Brain pericyte (primary cell): ENCODE measurements at places on chromosomes 13 and 19.

DNA sequence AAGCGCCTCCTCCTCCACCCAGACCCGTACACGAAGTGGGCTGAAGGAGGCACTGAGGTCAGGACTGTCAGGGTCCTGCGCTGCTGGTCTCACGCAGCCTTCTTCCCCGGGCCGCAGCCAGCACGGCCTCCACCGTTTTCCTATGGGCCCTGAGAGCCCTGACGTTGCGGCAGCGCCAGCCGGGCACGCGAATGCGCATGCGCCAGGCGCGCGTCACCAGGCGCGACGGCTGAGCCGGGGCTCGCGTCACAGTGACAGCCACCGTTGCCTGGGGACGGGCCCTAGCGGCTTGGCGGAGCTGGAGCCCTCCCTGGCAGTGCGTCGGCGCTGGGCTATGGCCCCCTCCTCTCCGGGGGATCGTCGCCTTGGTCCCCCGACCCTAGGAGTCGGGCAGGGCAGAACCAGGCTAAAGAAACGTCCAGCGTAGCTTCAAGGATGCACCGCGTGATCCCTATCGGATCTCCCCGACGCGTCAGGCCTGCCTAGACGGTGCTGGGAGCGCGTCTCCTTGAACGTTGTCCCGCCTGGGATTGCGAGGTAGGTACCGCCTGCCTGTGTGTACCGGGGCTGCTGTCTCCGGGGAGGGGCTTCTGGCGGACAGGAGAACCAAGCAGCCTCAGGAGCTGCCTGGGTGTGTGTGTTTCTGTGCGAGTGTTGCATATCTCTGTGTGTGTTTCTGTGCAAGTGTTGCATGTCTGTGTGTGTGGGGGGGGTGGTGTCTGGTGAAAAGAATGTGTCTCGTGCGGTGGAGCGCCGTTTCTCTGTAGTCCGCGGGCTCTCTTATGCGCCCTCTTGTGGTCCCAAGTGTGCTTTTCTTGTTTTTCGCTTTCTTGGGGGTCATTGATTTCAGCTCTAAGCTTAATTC, 43.2 kb downstream of the ZNF571 start:
- no peak for DNase-seq

GRCh38 chr19:34306824-34307223, 52.5 kb downstream of the GARRE1 start:
- DNase-seq, result no peak

DNA sequence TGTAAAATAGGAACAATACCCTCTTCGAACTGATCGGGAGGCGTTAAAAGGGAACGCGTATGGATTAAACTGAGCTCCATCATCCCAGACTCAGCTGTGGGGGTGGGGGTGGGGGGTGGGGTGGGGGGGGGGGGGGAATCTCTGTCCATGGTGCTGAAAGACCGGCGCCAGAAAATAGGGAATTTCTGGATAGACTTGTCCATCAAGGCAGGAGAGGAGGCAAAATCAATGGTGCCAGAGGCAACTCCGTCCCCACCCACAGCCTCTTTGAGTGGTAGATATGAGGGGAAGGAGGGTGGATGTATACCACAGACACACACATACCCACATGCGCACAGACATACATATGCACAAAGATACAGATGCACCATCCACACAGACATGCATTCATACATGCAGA, 37.4 kb downstream of the ZNF787 start:
- DNase-seq, result no peak

GRCh38 chr13:113592571-113592970, 8.0 kb downstream of the TFDP1 start:
- no peak for DNase-seq

DNA sequence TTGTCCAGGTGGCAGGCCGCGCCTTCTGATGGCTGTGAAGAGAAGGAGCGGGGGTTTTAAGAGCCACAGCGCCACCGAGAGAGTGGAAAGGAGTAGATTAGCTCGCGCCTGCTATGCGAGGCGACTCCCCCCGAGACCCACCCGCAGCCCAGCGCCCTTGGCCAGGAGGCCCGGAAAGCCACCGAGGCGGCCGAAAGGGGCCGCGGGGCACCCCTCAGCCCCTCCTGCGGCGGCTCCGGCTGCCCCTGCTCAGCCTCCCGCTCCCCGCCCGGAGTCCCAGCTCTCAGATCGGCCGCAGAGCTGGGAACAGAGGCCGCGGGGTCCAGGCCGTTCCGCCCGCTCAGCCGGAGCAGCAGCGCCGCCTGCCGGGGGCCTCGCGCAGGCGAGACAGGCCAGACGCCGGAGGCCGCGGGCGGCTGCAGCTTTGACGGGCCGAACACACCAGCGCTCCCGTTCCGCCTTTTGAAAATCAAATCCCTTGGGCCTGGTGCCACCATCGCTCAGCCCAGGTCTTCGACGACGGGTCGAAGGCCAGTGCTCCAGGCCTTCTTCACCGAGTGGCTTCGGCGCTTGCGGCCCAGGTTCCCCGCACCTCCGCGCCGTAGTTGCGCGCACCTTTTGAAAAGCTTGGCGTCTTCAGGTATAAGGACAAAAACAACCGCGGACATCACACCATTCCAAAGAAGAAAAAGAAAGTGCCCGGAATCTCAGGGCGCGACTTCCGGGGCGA, 15.3 kb downstream of the CDX2 start:
- no peak for DNase-seq

DNA sequence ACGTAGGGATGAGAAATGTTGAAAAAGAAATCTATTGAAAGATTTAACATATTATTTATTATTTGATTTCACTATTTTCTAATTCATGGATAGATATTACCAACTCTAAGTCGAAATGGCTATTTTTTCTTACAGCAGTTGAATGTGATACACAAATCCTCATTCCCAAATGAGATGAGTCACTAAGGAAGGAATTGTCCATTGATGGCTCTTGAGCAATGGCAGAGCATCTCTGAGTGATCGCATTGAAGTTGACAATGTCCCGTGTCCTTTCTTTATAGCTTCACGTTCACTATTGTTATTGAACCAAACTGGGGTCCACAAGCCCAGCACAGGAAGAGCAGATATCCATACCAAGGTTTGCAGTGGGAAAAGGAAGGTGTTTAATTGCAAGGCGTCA, 648.3 kb upstream of the SPRY2 start:
- DNase-seq, result no peak

- no peak for DNase-seq
Observed at GRCh38 chr13:30863231-30863630, 42.8 kb upstream of the MEDAG start.
